ENCODE measurements at places on chromosomes 12 and 14.

GRCh38 chr14:49939884-49940510 is 47.1 kb downstream of the ARF6 start:
- no peak for DNase-seq

- no peak for DNase-seq
Measured at GRCh38 chr12:58969237-58969636, 48.9 kb upstream of the LRIG3 start.

DNA sequence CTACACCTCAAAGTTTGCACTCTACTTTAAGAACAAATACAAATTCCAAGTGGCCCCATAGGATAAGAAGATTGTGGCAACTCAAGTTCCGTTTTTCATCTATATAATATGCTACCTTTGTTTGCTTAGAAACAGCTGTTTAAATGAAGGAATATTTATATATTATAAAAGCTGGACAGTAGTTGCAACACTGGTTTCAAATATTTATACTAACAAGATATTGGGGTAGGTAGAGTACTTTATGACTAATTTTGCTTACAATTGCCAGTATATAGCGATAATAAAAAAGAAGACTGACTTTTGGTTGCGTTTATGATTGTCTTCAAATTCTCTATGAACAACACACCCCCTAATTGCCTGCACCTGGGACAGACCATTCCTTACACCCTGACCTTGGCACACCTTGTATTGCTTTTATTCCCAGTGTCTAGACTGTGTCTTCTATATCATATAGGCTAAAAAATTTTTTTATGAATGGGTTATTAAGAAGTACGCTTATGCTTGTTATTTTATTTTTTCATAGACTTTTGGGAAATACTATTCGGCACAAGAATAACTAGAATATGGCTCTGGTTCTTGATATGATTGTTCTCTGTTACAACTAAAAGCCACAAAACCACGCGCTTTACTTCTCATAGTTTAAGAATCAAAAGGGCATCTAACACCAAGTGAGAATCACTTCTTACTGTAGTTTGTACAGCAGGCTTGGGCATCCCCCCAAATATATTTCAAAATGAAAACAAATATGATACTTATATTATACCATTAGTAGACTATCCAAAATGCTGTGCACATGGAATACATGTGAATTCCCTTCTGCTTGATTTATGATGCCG is 455.4 kb upstream of the DCN start:
- DNase-seq: no peak

- no peak for DNase-seq
Measured at GRCh38 chr14:22460461-22461195, 128.4 kb downstream of the DAD1 start.

GRCh38 chr12:103745962-103746361 is 95.1 kb downstream of the NT5DC3 start:
- DNase-seq: peak; percentile 26

DNA sequence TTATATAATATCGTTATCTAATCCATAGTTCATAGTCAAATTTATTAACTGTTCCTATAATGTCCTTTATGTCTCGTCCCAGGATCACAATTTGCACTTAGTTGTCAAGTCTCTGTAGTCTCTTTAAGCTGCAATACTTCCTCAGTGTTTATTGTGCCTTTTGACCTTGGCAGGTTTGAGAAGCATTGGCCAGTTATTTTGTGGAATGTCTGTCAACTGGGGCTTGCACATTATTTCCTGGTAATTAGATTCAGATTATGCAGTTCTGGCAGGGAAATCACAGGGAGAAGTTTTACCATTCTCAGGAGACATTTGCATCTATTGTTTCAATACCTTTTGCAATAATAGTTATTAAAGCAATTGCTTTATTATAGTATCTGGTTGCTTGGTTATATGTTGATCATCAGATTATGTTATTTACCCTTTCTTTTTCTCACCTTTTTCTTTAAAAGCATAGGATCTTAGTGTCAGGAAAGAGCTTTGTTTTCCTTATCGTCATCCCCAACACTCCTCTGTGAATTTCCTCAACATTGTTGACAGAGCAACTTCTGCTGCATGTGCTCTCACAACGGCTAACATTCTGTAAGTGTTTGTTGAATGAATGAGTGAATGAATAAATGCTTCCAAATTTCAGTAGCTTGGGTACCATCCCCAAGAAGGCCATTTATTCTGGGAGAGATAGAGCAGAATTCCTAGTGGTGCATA is 3.7 kb upstream of the ART4 start:
- DNase-seq: no peak

GRCh38 chr12:68368327-68368726 is 36.2 kb upstream of the MDM1 start:
- no peak for DNase-seq

Measured in lower leg skin (tissue), 4 donors.